ENCODE measurements at places on chromosomes 1 and 21.

DNA sequence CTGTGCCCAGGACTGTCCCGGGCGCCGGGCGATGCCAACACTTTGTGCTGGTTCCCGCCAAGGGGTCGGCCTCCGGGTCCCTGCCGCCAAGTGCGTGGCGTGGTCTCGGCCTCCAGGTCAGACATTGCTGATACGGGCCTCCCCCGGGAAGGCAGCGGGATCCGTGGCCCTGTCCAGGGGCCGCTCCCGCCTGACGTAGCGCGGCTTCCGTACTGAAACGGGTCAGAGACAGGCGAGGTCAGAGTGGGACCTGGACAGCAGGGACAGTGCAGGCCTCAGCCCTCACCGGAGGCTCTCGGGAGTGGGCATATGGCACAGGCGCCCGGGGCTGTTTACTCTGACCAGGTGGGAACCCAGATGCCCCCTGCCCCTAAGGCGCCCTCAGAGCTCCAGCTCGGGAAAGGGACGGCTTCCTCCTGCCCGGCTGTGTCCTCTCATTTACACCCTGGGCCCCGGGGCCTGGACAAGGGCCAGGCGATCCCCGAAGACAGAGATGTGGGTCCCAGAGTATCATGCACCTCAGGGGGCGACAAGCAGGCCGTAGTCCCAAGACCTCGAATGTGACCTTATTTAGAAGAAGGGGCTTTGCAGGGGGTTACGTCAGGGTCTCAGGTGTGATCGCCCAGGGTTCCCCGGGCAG lies 8.8 kb upstream of the RNF223 start:
- DNase-seq = no peak

DNA sequence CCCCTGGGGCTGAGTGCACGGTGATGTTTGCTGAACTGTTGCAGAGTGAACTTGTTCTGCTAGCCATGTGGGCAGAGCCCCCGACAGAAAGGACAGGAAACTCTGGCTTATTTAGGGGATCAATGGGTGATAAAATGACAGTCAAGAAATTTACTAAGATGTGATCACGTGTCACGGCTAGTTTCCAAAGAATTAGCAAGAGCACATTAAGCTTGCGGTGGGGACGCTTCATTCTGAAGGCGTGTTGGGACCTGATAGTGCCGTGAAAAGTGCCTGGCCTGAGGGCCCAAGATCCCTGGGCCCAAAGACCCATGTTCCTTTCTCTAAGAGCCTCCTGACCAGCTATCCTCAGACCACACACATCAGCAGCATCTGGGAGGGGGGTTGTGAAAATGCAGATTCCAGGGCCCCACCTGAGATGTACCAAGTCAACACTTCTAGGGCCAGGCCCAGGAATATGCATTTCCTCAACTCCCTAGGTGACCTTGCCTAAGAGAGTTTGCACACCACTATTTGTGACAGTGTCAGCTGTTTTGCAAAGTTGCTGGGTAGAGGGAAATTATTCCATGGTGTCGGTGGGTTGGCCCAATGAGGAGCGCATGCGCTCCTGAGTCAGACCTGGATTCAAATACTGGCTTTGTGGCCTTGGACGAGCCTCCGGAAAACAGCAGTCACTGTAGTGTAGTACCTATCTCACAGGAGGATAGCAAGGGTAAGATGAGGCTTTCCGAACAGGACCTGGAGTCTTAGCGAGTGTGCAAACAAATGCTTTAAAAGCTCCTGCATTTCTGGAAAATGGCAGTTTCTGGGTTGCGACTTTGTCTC lies 77.5 kb downstream of the SPSB1 start:
- no peak for DNase-seq

- DNase-seq = no peak
Observed at GRCh38 chr1:55055951-55056631, 16.7 kb downstream of the PCSK9 start.

- no peak for DNase-seq
Observed at GRCh38 chr1:102628109-102628613, 480.2 kb downstream of the COL11A1 start.

- no peak for DNase-seq
Observed at GRCh38 chr1:7566417-7567375, 204.4 kb upstream of the VAMP3 start.

DNA sequence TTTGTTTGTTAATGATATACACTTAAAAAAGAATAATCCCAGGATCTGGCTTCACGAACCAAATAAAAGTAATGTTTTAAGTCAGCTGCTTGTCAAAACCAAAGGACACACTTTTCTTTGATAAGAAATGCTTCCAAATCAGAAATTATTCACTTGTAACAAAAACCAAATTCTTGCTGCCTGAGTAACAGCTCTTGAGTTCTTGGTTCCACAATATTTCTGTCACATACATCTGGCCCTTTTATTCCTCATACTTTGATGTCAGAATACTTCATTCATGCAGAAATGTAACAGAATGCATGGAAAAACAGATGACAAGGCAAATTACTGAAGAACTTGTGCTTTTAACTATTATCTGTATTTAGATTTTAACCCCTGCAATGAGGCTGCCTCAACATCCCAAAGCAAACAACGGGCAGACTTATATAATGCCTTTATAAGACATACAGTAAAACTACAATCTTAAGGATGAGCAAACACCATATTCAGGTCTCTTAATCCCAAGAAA lies 1.5 kb downstream of the VAMP4 start:
- no peak for DNase-seq

GRCh38 chr1:158176399-158176798 lies 4.3 kb upstream of the CD1D start:
- DNase-seq = no peak
